Renal cortex interstitium (tissue), 15 donors: ENCODE measurements at places on chromosomes 4 and X. TPM values are rescaled to one million over a fixed set of nuclear protein-coding genes. Genes with fewer than 3 reads are reported as not detected.

Gene ADH1A
- polyA plus RNA-seq = 0.42 TPM

Gene MEPE
- polyA plus RNA-seq = not detected

Gene CLCN4
- polyA plus RNA-seq = 4.9 TPM

Gene SPACA5B
- 0.86 TPM for polyA plus RNA-seq

Gene BEX1
- polyA plus RNA-seq = 63.7 TPM

Gene CDS1
- polyA plus RNA-seq = 28.4 TPM

Gene ANOS1
- polyA plus RNA-seq = 8.5 TPM

Gene NR3C2
- 15.8 TPM for polyA plus RNA-seq

Gene EREG
- 0.21 TPM for polyA plus RNA-seq

Gene MAOB
- polyA plus RNA-seq = 60.5 TPM

Gene PAGE1
- not detected for polyA plus RNA-seq

Gene GAGE2A
- not detected for polyA plus RNA-seq

Gene COL25A1
- 20.1 TPM for polyA plus RNA-seq

Gene RGN
- polyA plus RNA-seq = 44.1 TPM
